ENCODE measurements at places on chromosomes 11 and 22.

DNA sequence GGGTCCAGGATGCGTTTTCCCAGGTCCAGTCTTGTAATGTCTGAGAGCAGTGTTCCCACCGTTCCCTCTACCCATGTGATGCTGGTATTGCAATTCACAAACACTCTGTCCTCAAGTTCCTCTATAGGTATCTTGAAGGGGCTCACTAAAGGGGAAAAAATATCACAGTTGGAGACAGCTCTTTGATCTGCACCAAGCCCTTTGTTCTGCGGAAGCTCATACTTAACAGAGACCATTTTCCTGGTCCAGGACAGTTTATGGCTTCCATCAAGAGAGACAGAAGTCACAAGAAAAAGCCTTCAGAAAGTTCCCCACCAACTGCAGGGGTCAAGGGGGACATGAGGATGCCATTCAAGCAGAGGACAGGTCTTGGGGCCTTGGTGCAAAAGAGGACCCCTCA is 2.1 kb downstream of the CD3D start:
- no peak for DNase-seq

- DNase-seq = no peak
Measured at GRCh38 chr11:94271885-94272372, 32.5 kb upstream of the IZUMO1R start.

- DNase-seq = no peak
Measured at GRCh38 chr11:94528551-94528950, 15.2 kb upstream of the FUT4 start.

DNA sequence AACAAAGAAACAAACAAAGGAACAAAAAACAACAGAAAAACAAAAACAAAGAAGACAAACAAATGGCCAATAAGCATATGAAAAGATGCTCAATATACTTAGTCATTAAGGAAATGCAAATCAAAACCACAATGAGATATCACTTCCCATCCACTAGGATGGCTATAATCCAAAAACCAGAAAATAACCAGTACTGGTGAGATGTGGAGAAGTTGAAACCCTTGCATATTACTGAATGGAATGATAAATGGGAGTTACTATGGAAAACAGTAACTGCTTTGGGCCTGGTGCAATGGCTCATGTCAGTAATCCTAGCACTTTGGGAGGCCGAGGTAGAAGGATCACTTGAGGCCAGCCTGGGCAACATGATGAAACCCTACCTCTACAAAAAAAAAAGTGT is 44.9 kb upstream of the RBFOX2 start:
- no peak for DNase-seq

GRCh38 chr11:70305501-70305900 is 35.0 kb downstream of the PPFIA1 start:
- DNase-seq = no peak

- DNase-seq = no peak
Measured at GRCh38 chr11:68658097-68658496, 26.2 kb upstream of the GAL start.

GRCh38 chr11:44859528-44859925 is 91.2 kb downstream of the TP53I11 start:
- no peak for DNase-seq

DNA sequence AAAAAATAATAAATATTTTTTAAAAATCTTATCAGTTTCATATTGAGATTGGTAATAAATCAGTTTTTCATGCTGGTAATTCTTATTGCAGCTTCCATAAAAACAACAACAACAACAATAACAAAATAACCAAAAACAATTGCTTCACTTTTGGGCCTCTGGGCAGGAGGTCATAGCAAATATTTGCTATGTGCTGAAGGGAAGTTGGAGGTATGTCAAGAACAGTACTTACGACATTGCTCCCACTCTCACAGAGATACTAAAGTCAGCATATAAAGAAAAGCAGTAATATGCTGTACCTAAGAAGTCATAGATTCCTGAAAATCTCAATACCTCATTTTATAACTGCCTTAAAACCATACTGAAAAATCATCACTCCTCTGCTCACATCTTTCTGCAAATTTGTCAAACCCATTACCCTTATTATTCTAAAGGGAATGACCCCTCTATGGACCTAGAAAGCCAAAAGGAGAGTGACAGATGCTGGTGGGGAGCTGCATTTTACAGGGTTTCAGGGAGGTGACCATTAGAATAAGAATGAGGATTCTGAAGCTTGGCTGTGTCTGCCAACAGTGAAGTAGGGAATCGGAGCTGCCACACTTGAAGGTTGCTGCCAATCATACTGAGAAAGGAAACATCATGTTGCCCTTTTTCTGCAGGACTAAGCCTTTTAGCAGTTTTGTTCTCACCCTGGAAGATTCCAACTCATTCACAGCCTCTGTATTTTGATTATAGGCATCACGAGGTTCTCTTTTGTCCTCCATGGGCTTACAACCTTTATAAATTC is 742.9 kb downstream of the LRRC4C start:
- no peak for DNase-seq

DNA sequence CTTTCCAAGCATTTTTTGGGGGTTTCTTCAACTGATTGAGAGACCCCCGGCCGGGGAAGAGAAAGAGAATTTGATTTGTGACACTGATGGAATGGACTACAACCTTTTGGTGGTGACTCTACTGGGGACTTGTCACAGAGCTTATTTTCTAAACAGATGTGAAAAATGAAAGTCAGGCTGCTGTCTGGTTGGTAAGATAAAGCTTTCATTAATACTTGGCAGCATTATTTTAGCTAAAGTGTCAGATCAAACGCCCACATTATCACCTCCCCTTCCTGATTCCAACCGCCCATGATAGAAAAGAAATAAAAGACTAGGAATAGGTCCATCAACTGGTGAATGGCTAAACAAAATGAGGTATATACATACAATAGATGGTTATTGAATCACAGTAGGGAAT is 45.6 kb upstream of the EHF start:
- no peak for DNase-seq

DNA sequence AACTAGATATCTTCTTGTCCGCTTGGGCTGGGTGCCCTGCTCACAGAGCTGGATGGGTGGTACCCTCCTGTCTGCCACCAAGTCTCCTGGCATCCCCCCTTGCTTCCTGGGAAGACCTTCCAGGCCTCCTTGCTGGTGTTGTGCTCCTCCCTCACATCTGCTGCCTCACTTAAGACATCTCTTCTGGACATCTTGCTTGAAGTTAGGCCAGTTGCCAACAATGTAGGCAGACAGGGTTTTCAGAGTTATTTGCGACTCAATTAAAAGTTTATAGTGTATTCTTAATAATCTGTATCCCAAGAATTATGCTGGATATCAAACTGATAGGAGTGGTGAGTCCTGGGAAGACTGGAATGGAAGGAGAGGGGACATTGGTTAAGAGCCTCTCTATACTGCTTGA is 64.0 kb upstream of the TNRC6B start:
- DNase-seq = no peak

GRCh38 chr11:28092786-28093185 is 15.2 kb downstream of the KIF18A start:
- no peak for DNase-seq

- DNase-seq = no peak
Measured at GRCh38 chr11:87219266-87219665, 181.5 kb downstream of the TMEM135 start.

DNA sequence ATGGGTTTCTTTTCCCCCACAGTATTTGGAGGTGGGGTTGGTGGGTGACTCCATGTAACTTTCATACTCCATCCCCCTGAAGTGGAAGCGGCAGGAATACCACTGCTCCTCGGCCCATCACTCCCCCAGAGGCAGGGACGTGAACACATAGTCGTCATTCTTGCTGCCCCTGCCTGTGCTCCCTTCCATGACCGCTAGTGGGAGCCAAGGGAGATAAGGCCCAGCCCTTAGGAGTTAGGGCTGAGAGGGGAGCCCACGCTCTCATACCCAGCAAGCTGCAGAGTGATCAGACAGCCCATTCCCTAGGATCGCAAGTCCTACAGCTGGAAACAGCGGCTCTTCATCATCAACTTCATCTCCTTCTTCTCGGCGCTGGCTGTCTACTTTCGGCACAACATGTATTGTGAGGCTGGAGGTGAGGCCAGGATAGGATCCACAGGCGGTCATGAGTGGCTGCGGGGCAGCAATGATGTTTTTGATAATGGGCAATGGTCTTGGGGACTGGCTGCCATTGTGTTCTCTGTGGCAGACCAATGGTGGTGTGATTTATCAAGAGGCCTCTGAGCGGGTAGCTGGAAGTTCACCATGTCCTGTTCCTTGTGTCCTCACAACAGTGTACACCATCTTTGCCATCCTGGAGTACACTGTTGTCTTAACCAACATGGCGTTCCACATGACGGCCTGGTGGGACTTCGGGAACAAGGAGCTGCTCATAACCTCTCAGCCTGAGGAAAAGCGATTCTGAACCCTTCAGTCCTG is 15.9 kb downstream of the RHOG start:
- DNase-seq = no peak

DNA sequence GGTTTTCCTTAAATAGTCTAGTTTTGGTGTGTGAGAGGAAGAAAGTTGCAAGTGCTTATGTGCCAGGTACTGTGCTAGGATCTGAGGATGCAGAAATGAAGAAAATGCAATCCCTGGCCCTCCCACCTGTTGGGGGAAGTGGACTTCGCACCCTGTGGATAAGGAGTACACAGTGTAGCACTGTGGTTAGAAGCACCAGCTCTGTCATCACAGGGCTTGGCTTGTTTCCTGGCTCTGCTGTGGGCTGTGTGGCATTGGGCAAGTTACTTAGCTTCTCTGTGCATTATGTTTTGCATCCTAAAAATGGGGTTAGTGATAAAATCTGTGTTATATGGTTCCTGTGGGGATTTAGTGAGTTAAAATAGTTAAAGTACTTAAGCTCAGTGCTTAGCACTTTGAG is 68.2 kb downstream of the ENDOD1 start:
- no peak for DNase-seq

GRCh38 chr11:111379602-111380136 is 594 bp upstream of the POU2AF1 start:
- DNase-seq = no peak

- no peak for DNase-seq
Measured at GRCh38 chr11:12413141-12414052, 36.0 kb downstream of the PARVA start.

GRCh38 chr11:95248666-95249467 is 17.9 kb upstream of the SESN3 start:
- DNase-seq = no peak

- DNase-seq = no peak
Measured at GRCh38 chr22:19719050-19719482, 4.3 kb upstream of the GP1BB start.

- DNase-seq = no peak
Measured at GRCh38 chr11:68821670-68822069, 20.0 kb downstream of the CPT1A start.

GRCh38 chr11:115291325-115291724 is 212.9 kb downstream of the CADM1 start:
- DNase-seq = no peak

DNA sequence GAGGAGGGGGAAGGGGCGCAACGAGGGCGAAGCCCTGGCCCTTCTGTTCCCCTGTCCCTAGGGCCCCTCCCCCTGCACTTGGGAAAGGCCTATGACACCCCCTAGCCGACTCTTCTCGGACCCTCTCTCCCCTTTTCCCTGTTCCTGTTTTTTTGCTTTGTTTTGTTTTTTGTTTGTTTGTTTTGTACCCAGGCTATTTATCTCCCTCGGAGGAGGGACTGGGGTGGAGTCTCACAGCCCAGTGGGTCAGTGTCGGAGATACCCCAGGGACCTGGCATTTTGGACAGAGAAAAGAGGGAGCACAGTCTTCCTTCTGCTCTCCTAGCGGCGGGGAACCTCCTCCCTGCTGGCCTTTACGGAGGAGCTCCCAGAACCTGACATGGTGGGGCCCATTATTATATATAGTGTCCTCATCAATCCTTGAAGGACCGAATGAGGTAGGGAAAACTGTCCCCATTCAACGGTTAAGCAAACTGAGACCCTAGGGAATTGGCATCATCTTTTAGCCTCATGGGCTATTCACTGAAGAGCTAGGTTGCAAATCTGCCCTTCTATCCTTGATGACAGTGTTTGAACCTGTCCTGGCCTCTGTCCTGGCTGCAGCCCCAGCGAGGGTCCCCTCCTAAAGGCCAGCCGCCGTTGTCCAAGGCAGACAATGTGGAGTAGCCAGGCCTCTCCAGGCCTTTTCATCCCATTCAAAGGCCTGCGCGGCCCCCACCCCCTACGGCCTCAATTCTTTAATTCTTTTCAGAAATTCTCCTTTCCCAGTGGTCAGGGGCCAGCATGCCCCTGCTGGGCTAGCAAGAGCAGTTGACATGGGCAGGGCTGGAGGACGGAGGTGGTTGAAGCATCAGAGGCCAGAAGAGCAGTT is 911 bp downstream of the EMID1 start:
- no peak for DNase-seq

- DNase-seq = no peak
Measured at GRCh38 chr22:42385696-42386095, 46.5 kb downstream of the NFAM1 start.

- no peak for DNase-seq
Measured at GRCh38 chr11:125999234-125999880, 53.5 kb downstream of the VSIG10L2 start.

DNA sequence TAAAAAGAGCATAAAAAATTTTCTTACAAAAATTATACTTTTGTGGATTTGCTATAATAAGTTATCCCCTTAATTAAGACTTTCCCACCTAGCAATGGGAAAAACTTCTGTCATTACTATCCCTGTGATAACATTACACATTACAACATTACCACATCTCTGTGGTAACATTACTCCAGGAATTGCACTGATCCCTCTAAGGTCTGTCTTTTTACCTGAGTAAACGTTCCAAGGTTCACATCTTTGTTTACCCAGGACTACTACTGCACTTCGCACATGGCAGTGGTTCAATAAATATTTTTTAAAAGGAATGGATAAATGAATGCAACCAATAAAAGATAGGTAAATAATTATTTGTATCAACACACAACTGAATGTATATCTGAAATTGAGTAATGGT is 92.4 kb upstream of the NOX4 start:
- no peak for DNase-seq

GRCh38 chr11:11998091-11998781 is 10.2 kb downstream of the DKK3 start:
- no peak for DNase-seq

GRCh38 chr11:115535781-115536180 is 31.6 kb upstream of the CADM1 start:
- DNase-seq = no peak

DNA sequence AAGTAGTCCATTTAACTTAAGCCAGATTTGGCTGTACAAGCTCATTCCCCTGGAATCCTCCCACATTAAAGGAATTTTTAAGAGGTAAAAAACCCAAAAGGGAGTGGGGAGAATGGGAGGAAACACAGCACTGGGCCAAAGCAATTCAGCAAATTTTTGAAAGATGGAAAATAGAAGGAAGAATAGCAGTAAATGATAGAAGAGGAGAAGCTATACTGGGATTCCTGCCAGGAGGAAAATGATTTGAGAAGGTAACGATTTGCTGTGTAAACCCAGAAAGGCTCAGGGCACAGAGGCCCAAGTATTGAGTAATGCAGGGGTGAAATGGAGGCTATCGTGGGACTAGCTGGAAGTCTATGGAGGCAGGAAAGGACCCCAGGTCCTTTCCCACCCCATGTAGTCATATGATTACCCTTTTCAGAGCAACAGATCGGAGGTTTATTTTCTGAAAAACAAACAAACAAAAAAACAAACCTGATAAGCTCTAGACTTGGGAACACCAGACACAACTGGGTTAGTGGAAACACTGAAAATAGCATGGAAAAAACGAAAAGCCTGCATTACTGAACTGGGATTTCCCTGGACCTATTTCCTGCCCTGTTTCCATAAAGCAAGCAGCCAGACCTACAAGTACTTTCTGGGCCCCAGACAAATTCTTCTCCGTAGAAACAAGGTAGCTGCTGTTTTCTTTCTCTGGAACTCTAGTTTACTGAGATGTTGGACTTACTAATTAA is 140.0 kb downstream of the SWAP70 start:
- no peak for DNase-seq

GRCh38 chr11:20563866-20564265 is 35.5 kb upstream of the SLC6A5 start:
- no peak for DNase-seq

Measured in anterior cingulate cortex (tissue), 58 donors.